Right renal cortex interstitium (tissue), 3 donors: ENCODE measurements at places on chromosomes 6 and 20.

GRCh38 chr6:100261486-100261885 lies 203.2 kb downstream of the SIM1 start:
- no peak for DNase-seq

- no peak for DNase-seq
These were observed 31.5 kb downstream of the SERPINB1 start for GRCh38 chr6:2810092-2810671.

- DNase-seq: no peak
These were observed 96.3 kb downstream of the PREX1 start for GRCh38 chr20:48731536-48731935.

GRCh38 chr6:106431972-106432371 lies 71.5 kb downstream of the CRYBG1 start:
- DNase-seq: no peak

GRCh38 chr20:53795170-53795569 lies 201.5 kb upstream of the ZNF217 start:
- DNase-seq: no peak
